ENCODE measurements at places on chromosomes 13 and 19. TPM values are rescaled to one million over a fixed set of nuclear protein-coding genes. Genes with fewer than 3 reads are reported as not detected.

Gene EXOC3L2
- total RNA-seq: not detected

Gene BCAM
- 14.1 TPM for total RNA-seq

Gene ZIC2
- total RNA-seq: not detected

Gene EDNRB
- 9.7 TPM for total RNA-seq

Gene SYT5
- total RNA-seq: 0.12 TPM

Gene GGACT
- 3.0 TPM for total RNA-seq

Gene STRN4
- 54.5 TPM for total RNA-seq

Gene ZNF816
- 8.0 TPM for total RNA-seq

Gene SLC17A7
- total RNA-seq: not detected

Gene METTL21C
- not detected for total RNA-seq

Gene TEX101
- not detected for total RNA-seq

Gene SELENOV
- total RNA-seq: not detected

Gene GRIK5
- 0.44 TPM for total RNA-seq

Gene B9D2
- total RNA-seq: 5.9 TPM

Gene MEF2B
- not detected for total RNA-seq

Gene LENG8
- total RNA-seq: 46.1 TPM

Gene ETV2
- 0.11 TPM for total RNA-seq

Gene INSL3
- total RNA-seq: not detected
